ENCODE measurements at places on chromosomes 13 and 19.

DNA sequence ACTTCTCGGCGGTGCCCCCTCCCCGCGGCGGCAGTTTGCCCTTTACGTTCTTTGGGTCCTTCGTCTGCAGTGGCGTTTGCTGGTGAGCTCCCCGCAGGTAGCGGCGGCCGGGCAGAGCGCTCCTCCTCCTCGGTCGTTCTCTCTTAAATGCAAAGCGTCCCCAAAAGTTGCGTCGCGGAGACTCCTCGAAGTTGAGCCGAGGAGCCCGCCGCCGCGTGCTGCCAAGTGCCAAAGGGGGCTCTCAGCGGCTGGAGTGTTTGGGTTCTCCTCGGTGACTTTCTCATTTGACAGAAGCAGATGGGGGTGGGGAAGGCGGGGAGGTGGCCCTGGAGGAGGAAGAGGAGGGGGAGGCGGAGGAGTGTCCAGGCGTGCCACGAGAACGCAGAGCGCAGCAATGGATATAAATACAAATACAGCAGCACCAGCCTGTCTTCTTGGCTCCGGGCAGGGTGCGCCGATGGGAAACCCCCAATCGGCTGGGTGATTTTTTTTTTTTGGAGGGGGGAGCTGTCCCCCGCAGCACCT is at the start of gene SOX21:
Gene SOX21, minus strand, starts transcription at position 259 of the 525 bp plus-strand sequence. CDS start 496 bp downstream, outside the sequence.
- DNase-seq, result no peak

GRCh38 chr19:13839938-13840304 is 37.0 kb upstream of the NANOS3 start:
- no peak for DNase-seq

DNA sequence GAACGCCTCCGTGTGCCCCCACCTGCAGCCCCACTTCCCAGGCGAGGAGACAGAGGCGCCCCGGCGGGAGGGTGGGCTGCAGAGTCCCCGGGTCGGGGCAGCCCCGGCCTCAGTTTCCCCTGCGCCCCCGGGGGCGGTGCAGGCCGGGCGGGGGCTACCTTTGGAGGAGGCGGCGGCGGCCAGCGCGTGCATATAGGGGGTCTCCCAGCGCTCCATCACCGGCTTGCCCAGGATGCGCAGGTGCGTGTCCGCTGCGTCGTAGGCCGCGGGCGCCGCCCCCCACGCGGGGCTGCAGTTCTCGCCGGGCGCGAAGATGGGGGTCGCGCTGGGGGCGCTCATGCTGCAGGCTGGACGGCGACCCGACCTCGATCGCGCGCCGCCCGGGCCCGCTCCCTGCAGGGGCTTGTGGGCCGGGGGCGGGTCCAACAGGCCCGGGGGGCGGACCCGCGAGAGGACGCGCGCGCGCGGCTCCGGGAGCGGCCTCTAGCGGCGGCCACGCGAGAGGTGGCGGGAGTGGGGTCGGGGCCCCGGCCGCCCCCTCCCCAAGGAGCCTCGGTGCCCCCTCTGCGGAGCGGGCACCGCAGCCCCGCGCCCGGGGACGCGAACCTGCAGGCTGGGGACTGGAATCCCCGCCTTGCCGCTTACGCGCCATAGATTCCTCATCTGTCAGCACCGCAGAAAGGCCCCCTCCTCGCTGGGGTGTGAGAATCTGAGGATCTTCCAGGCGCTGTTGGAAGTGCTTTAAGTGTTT is at the start of gene GAMT:
Gene GAMT, minus strand, starts transcription at position 405 of the 751 bp plus-strand sequence. Its CDS starts 66 bp downstream, at position 339.
- DNase-seq, result peak; percentile 62

DNA sequence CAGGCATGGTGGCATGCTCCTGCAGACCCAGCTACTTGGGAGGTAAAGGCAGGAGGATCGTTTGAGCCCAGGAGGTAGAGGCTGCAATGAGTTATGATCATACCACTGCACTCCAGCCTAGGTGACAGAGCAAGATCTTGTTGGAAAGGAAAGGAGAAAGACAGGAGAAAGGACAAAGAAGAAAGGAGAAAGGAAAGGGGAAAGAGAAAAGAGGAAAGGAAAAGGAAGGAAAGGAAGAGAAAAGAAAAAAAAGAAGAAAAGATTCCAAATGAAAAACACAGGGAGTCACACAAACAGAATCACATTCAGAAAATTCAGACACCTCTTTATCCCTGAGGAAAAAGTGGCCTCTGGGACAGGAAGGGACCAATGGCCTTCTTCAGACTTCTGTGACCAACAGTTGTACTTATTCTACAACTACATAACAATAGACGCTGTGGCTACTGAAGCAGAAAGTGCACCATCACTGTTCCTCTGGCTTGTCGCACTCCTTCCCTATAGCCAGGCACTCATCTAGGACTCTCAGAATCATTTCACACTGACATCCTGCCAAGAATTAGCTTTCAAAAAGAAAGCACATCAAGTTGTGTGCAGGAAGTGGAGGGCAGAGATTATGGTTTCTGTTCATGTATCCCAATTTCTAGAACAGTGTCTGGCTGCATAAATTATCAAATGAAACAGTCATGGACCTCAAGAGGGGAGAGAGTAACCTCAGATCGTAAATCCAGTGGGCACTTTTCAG is 5.9 kb downstream of the MTMR6 start:
- DNase-seq, result no peak

GRCh38 chr19:43318796-43319314 is 34.6 kb upstream of the CD177 start:
- no peak for DNase-seq

- no peak for DNase-seq
These were observed 51.1 kb downstream of the FAM216B start for GRCh38 chr13:42832341-42833096.

GRCh38 chr13:90565985-90566713 is 781.3 kb upstream of the MIR17HG start:
- no peak for DNase-seq

DNA sequence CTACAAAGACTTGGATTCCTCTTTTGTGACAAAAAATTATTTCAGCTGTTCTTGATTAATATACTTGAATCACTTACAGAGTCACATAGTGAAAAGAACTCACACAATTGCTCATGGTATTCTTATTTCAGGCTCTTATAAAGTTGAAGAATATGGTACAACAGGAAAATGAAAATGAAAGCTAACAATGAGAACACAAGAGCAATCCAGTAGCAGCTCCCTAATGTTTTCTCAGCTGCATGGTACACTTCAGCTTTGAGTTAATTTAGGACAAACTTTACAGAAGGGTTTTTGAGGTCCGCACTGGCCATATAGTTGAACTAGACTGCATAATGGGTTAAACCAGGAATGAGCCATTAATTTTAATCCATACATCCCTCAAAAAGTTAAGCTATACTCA is 1261.8 kb downstream of the SLITRK5 start:
- no peak for DNase-seq

GRCh38 chr13:61144834-61145593 is 270.6 kb downstream of the PCDH20 start:
- no peak for DNase-seq

DNA sequence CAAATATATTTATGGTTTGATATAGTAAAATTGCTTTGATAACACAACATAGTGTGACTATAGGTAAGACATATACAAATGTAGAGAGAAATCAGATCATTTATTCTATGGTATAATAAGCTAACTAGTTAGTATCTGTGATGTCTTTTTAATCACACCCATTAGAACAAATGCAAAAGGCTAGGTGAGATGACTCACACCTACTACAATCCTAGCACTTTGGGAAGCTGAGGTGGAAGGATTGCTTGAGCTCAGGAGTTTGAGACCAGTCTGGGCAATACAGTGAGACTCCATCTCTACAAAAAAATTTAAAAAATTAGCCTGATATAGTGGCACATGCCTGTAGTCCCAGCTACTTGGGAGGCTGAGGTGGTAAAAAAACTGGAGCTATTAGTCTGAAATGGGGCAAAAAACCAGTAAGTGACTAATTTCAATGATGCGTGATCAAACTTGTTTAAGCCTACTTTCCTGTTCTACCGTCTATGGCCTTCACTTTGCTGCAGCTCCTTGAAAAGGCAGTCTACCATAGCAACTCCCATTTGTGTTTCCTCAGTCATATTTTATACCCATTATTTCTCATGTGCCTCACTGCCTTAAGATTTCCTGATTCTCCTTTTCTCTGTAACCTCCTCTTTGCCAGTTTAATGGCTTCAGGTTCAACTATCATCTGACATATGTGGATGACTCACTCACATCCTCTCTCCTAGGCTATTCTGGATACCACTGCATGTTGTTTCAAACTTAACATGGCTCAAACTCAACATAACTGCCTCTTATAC is 12.5 kb downstream of the ALG5 start:
- DNase-seq, result no peak

- no peak for DNase-seq
These were observed 963.4 kb downstream of the PCDH9 start for GRCh38 chr13:66266761-66267160.

DNA sequence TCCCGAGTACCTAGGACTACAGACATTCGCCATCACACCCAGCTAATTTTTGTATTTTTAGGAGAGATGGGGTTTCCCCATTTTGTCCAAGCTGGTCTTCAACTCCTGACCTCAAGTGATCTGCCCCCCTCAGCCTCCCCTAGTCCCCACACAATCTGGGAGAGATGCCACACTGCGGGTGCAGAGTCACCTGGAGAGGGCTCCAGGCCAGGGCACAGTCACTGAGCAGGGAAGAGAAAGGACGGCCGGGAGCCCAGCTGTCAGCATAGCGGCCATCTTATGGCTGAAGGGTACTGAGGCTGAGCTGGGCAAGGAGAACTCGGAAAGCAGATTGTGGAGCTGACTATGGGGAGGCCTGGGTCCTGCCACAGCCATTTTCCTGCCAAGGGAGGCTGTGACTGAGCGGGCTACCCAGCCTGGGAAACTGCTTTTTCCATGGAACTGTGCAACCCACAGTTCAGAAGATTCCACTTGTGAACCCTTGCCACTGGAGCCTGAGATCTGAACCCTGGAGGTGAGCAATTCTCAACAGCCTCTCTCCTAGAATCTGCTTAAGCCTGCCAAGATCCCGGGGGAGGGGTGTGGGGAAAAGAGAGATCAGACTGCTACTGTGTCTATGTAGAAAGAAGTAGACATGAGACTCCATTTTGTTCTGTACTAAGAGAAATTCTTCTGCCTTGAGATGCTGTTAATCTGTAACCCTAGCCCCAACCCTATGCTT is 109.2 kb downstream of the ZNF486 start:
- DNase-seq, result no peak

DNA sequence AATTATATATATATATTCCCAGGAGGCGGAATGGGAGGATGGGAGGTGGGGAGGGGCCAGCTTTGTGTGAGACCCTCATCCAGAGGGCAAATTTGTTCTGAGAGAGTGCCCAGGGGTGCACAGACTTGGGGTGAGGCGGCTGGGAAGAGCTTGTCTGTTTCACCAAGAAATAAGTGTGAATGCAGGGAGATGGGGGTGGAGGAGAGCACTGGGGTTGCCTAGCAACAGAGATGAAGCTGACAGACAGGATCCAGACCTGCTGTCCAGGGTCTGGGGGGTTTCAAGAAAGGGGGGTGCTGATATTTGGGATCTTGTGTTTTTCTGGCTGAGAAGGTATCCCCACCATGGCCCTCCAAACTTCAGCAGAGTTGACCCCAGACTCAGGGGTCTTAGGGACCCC is 18.6 kb upstream of the TNFAIP8L1 start:
- no peak for DNase-seq

DNA sequence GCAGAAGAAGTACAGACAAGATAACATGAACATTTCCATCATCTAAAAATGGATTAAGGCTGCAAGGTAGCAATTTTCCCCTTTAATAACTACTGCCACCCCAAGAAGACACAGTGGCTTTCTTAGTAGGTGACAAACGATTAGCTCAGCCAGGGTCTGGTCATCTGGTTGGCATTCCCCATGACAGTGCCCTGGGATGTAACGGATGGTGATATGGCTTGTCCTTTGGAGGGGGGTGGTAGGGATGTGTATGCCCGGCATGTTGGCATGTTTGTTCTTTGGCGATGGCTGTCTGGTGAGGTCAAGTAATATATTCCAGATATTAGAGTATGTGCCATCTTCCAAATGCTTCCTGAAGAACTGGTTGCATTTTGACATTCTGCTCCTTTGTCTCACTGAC is 135.6 kb upstream of the ZNF536 start:
- no peak for DNase-seq

- no peak for DNase-seq
These were observed 70.5 kb downstream of the GJA3 start for GRCh38 chr13:20090349-20090748.

GRCh38 chr13:113211774-113212173 is 2.4 kb downstream of the CUL4A start:
- no peak for DNase-seq

DNA sequence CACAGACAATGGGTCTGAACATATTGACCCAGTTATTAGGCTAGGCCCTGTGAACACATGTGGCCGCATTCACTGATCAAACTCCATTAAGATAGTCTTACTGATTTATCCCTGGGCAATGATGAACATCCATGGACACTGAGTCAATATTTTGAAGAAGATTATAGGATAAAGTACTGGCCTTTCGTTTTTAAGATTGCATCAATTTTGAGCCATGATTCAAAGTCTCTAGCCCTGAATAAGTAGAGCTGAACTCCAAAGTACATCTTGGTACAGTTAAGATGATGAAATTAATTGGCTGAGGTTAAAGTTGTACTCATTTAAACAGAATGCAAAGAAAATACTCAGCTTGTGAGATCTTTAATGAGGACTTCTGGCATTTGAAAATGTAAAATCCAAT is 1581.9 kb downstream of the EFNB2 start:
- no peak for DNase-seq

DNA sequence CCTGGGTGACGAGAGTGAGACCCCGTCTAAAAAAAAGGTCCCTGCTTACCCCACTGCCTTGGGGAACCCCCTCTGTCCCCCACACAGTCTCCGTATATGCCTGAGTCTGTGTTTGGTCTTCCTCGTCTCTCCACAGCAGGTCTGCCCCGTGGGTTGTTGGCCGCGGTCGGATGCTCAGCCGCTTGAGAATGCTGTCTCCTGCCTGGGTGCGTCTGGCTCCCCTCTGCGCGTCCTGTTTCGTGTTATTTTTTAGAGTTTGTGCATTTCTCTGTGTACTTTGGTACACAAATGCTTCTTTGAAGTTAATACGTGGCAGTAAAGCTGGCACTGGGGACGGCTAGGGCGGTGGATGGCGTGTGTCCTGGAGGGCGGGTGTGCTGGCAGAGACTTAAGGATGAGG is 34.9 kb downstream of the KDM4B start:
- no peak for DNase-seq

DNA sequence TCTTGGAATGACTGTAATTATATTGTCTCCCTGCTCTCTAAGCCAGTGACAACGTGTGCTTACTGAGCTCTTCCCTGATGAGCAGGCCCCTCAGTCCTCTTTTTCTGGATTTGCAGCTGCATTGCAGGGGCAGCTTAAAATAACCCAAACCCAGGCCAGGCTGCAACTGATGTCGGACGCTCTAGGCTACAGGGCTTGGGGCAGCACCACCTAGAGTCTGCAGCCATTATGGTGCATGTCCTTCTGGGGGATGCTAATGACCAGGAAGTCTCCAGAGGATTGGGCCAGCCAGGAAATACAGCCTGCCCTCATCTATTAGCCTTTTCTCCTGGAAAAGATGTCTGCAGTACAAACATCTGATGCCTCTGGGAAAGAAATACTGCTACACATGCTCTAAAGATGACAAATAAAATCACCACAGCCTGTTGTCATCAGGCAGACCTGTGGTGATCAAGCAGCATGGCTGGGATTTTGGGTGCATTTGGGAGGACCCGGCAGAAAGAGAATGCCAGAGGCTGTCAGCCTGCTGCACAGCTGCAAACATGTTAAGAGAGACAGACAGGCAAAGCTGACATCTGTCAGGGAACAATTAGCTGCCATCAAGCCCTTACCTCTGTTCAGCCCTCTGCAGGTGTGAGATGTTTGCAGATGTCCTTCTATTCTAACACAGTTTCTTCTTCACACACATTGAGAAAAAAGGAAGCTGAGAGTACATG is 51.8 kb downstream of the CCDC70 start:
- no peak for DNase-seq

GRCh38 chr13:78934336-78934735 is 275.4 kb upstream of the OBI1 start:
- no peak for DNase-seq
